ENCODE measurements at places on chromosomes 3 and 15.

DNA sequence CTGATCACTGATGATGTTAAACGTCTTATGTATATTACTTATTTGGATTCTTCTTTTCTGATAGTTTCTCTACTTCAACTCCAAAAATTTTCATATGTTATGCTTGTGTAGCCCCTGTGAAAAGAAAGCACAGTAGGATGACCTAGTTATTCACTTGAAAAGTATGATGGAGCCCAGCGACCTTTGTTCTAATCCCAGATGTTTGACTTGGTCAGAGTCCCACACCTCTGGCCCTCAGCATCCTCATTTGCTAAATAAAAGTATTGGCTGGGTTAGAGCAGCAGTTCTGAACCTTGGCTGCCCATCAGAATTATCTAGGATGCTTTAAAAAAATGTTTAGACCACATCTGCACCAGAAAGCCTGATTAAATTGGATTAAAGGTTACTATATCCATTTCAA, 173.7 kb downstream of the ATG7 start:
- no peak for DNase-seq

DNA sequence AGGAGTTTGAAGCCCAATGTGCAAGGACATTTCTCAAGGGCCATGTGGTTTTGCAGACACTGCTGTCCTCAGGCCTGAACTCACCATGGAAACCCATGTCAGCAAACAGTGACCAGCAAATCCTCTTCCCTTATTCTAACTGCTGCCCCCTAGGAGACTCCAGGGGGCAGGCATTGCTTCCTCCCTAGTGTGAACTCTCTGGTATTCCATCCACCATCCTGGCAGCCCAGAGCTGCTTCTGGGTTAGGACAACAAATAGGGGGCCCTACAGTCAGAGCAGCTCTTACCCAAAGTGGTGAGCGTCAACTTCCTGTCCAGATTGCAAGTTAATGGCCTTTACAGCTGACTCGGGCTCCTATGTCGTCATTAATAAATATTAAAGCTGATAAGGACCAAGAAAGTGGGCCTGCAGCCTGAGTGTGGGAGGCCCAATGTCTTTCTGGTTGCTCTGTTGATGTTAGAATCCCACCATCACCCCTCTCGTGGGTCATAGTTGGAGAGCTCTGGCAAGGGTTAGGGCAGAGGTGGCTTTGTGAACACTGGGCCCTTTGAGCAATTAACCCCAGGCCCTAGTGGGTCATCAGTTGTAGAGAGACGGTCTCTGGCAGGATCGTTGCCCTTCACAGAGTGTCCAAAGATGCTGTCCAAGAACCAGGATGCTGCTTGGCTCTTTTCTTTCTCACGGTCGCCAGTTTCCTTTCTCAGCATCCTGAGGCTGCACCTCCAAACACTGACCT, 41.5 kb downstream of the TGM4 start:
- DNase-seq = no peak

DNA sequence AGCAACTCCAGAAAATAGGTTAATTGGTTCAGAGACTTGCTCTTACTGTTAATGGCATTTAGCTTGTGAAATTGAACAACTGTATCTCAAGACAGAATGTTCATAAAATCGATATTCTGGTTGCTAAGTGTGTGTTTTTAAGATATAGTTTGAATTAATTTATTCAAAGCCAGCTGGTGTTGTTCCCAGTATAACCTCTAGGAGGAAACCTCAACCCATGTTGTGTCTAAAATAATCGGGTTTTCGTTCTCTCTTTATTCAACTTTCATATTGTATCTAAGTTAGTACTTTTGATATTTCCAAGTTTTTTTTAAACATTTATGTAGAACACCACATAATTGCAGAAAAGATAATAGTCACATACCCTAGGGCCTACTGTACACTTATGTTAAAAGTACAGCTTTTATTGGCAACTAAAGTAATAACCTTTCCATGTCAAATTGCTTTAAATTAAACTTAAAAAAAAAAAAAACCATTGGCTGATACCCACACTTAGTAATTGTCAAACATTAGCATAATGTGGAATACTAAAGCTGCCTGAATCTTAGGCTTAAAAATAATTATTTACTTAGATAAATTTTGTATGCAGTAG, 90.9 kb downstream of the SAMMSON start:
- DNase-seq = no peak

GRCh38 chr3:185741586-185741985, 83.3 kb downstream of the IGF2BP2 start:
- no peak for DNase-seq

DNA sequence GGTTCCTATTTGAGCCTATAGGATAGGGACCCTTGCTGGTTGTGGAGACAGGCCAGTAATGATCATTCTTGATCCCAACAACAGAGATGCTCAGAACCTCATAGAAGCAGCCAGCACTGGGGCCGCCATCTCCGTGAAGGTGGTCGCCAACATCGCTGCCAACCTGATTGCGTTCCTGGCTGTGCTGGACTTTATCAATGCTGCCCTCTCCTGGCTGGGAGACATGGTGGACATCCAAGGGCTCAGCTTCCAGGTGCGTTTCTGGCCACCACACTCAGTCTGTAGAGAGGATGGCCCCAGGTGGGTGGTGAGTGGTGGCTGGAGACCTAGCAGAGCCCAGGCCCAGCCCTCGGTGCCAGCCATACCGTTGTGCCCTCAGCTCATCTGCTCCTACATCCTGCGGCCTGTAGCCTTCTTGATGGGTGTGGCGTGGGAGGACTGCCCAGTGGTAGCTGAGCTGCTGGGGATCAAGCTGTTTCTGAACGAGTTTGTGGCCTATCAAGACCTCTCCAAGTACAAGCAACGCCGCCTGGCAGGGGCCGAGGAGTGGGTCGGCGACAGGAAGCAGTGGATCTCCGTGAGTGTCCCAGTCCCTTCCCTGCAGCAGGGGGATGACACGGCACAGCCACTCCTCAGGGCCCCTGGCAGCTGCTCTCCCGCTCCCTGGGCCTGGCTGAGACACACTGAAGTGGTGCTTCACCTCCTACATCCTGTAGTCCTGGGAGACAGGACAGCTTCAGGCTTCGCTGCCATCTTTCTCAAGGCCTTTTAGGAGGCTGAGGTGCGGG, 46.5 kb upstream of the PDE8A start:
- no peak for DNase-seq
